ENCODE measurements at places on chromosomes 2 and 18.

DNA sequence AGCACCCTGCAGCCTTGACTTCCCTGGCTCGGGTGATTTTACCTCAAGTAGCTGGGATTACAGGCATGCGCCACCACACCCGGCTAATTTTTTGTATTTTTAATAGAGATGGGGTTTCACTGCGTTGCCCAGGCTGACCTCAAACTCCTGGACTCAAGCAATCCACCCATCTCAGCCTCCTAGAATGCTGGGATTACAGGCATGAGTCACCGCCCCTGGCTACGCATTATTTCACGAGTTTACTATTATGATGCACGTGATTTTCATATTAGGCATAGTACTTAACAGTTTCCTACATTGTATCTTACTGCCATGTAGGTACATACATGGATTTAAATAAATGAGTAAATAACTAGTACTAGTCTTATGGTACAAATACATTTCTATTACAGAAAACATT is 4.4 kb downstream of the DYNC2LI1 start:
- no peak for DNase-seq

DNA sequence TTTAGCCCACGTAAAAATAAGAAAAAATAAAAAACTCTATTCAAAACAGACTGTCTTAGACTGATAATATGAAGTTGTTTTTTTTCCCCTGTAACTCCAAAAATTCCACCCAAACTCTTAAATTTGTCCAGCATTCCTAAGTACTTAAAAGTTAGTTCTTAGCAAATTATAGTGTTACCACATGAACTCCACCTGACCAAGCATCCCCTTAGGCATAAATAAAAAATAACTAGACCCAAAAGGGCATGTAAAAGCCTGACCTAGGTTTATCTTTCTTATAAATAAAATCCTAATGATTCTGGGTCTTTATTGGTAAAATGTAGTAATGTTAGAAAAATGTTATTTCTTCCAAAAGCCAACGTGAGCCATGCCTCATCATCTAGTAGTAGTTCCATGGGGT is 54.3 kb downstream of the TTC21B start:
- no peak for DNase-seq

- no peak for DNase-seq
Observed at GRCh38 chr18:79465392-79465991, 69.8 kb downstream of the NFATC1 start.

DNA sequence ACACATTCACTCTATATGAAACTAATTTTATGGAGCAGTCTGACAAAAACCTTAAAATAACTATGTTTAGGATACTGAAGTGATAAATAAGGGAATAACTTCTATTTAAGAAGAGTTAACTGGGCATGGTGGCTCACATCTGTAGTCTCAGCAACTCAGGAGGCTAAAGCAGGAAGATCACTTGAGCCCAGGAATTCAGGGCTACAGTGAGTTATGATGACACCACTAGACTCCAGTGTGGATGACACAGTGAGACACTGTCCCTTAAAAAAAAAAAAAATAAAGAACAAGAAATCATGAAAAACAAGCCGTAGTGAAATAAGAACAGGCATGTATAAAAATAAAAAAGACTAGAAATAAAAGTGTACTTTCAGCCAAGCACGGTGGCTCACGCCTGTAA is 82.0 kb downstream of the THADA start:
- no peak for DNase-seq

- no peak for DNase-seq
Observed at GRCh38 chr2:227124811-227125210, 39.2 kb downstream of the COL4A4 start.

- no peak for DNase-seq
Observed at GRCh38 chr18:58213440-58213839, 169.4 kb downstream of the NEDD4L start.

- no peak for DNase-seq
Observed at GRCh38 chr2:190344276-190344827, 963 bp downstream of the INPP1 start.

DNA sequence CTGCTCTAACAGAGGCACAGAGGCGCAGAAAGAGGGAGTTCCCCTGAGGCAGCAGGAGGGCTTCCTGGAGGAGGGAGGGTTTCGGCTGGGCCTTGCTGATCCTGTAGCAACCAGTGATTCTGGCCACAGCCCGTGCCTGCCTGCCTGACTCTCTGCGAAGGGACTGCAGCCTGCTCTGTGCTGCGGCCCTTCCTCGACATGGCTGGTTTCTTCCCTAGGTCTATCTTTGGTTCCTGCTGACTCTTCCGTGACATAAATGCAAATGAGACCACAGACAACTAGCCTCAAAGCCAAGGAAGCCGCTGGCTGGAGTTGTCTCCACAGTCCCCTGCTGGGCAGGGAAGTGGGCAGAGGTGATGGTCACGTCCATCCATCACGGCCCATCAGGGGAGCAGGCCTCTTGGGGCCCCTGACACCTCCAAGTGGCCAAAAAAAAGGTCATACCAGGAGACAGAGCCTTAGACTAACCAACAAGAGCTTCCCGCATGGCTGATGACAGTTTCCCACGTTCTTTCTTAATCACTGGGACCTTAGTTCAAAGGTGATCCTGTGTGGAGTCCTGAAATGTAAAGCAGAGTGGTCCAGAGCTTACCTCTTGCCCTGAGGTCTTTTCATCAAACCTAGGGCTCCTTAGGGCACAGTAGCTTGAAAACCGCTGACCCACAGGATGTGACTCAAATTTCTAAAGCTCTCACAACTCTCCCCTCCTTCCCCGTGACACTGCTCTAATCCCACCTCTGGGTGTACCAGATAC is 55.3 kb downstream of the HS1BP3 start:
- DNase-seq = no peak

GRCh38 chr2:18961991-18962421 is 372.6 kb upstream of the NT5C1B start:
- no peak for DNase-seq

DNA sequence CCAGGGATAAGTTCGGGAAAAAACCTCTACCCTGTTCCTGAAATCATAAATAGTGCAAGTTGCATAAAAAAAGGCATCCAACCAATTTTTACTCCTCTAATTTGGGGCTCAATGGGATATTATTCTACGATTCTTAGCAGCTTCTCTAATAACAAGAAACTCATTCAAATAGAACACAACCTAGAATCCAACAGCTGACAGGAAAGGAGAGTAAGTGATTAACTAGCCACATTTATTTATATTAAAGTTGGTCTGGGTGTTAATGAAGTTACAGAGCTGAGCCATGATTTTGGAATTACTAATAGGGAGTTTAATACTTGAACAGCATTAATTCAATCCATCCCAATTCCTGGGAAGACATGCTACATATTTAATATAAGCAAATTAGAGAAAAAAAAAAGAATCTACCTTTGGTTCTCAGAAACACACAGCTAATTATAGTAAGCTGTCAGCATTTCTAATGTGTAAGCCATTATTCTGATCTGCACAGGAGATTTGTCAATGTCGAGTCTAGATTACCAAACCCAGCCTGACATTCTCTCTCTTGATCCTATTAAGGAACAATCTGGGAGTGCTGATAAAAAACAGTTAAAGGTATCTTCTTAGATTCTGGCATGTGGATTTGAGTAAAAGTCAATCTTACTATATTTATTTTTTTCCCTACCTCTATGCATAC is 267.7 kb downstream of the NBAS start:
- no peak for DNase-seq

DNA sequence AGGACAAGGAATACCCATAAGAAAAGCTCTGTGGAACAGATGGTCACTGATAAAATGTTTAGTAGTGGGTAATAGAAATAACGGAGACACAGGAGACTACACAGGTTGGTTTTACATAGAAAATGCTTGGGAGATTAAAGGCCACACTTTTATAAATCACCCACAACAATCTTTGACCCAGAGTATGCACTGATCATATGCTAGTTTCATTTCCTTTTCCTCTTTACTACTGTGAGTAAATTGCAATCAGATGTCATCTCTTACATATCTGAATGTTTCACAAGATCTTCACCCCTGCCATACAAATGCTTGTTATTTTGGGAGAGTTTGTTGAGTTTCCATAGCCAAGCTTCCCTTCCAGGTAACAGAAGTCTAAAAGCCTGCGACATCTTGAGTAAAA is 978.4 kb upstream of the KLHL29 start:
- DNase-seq = no peak

- DNase-seq = no peak
Observed at GRCh38 chr2:191756761-191757160, 78.8 kb downstream of the NABP1 start.

GRCh38 chr2:107811411-107811810 is 15.3 kb upstream of the RGPD4 start:
- DNase-seq = no peak

GRCh38 chr18:66792466-66792865 is 188.6 kb upstream of the CDH19 start:
- DNase-seq = no peak

DNA sequence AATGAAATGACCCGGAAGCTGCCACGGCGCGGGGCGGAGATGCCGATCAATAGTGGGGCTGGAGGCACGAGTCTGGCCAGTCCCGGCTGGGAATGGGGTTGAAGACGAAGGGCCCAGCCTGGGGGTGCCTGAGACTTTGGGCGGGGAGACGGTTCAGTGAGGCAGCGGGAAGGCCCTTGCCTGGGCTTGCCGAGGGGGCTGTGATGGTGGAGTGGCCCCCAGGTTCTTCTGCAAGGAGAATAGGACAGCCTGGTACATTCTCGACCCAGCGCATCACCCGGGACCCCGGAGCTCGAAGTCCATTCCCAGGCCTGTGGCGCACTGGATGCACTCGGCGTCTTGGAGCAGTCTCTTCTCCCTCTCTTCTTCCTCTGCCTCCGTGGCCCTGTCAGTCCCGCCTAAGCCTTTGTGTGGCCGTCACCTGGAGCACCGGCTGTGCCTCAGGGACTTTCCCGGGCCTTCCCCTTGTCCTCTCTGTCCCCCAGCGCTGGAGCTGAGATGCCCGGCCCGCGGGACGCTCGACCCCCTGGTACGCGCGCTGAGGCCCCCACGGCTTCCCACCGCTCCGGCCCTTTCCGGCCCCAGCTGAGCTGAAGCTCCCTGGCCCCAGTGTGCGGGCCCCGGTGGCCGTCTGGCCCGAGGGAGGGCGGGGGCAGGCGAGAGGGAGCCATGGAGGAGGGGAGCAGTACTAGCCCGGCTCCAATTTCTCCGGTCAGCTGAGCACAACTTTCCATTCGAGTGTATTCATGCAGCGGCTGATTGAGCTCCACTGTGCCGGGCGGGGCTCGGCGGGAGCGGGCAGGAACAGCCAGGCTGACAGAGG is 8.0 kb downstream of the SIX3 start:
- DNase-seq = no peak

DNA sequence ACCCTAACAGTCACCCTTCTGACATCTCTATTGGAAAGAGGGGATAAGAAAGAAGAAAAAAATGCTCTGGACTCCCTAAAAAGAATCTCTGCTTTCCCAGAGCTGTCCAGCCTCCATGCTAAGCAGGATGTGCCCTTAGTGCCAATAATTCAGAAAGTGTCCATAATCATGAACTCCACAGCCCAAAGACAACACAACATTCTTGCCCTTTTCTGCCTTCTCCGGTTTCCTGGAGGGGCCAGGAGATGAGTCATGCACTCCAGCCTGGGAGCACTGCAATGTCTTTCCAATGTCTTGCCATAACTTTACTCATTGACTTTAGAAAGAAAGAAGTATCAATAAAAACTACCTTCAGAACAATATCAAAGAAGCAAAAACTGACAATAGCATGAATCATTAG is 44.0 kb downstream of the KLF7 start:
- no peak for DNase-seq

DNA sequence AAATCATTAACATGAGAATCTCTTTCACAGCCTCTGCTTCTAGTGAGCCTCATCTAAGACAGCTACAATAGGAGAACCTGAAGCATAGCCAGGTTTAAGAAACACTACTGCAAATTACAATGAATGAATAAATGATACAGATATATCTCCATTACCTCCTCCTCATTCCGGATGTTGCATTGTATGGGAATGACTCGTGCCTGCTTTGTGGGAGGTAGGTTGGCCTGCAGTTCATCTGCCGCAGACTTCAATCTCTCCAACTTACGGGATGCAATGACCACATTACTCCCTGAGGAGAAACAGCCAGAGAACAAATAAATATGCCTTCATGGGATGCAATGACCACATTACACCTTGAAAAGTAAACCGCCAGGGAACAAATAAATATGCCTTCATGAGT is 15.4 kb downstream of the PECR start:
- no peak for DNase-seq

- DNase-seq = no peak
Observed at GRCh38 chr18:55968550-55968949, 380.6 kb upstream of the TCF4 start.

DNA sequence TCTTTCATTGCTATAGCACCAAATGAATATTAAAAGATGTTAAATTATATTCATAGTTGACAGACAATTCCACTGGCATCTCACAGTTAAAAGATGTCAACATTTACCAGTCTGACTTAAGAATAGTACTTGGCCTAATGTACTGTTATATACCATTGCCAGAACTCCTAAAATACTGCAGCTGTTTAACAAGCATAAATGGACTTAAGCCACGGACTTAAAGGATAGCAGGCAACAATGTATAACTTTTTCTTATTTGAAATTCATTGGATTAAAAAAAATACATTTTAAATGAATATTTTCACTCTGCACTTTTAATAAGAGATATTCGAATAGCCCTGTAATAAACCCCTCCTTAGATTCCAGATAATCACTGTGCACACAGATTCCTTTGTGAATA is 3.8 kb downstream of the TCF4 start:
- no peak for DNase-seq

DNA sequence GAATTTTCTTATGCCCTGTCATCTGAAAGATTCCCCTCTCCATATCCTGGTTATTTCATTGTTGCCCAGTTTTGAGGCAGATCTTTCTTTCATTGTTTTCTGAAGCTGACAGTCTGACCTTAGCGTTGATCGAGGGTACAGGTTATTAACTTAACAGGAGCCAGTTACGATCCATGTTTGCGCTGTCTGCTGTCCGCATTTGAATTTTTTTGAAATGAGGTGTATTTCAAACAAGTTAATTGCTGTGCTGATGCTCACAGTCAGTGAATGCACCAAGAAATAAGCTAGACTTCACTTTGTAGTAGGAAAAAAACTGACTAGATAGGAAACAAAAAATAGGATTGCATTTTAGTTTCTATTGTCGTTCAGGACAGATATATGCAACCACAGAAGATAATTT is 34.8 kb upstream of the SPAG16 start:
- no peak for DNase-seq

DNA sequence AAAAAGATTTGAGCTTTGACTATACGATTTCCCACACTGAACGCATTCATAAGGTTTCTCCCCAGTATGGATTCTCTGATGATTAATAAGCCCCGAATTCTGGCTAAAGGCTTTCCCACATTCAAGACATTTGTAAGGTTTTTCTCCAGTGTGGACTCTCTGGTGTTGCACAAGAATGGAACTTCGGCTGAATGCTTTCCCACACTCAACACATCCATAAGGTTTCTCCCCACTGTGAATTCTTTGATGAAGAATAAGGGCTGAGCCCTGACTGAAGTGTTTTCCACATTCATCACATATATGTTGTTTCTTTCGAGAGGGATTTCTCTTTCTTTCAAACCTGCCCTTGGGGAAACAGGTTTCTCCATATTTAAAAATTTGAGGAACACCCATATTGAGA is 6.9 kb downstream of the ZNF24 start:
- DNase-seq = no peak
